CD4-positive, alpha-beta T cell treated with Interleukin-21 for 1 hour (primary cell): ENCODE measurements at places on chromosomes 2 and 18.

GRCh38 chr2:42916324-42916723 lies 123.9 kb upstream of the HAAO start:
- DNase-seq: no peak

DNA sequence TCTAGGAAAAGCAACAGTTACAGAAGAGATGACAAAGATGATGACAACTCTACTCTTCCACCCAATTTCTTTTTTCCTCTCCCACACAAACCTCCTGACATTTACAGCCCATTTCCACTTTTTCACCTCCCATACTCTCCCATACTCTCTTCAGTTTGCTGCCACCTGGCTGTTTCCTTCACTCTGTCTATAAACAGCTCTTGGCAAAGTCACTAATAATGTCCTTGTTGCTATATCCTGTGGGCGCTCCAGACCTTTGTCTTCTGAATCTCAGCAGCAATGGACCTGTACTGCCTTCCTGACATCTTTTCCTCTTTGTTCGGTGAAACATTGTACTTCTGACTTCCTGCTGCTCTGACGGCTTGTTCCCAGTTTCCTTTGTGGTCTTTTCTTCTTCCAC lies 60.7 kb upstream of the CAVIN2 start:
- no peak for DNase-seq

- DNase-seq: no peak
Measured at GRCh38 chr18:75054046-75054445, 154.9 kb downstream of the PTGR3 start.

- peak; percentile 13 for DNase-seq
Measured at GRCh38 chr2:174844295-174844708, 80.0 kb upstream of the CHRNA1 start.
